Esophagus mucosa (tissue), 1 donor: ENCODE measurements at places on chromosomes 5 and 9. TPM values are rescaled to one million over a fixed set of nuclear protein-coding genes. Genes with fewer than 3 reads are reported as not detected.

DNA sequence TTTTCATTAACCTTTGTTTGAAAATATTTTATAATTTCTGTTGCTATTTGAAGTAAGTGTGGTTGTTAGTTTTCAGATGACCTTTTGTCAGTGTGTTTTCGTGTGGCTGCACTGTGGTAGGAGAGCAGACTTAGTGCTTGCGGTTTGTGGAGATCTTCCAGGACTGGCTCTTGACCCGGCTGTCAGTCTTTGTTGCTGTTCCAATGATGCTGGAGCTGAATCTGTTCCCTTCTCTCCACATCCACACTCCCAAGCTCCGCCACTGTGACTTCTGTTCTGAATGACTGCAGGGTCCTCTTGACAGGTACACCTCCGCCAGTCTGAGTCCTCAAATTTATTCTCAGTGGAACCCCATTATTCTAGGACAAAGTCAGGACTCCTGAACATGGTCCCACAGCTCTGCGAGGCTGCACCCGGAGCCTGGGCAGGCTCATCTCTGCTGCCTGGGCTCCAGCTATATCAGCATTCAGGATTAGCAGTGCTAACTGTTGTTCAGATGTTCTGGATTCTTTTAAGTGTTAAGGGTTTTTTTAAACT is 126.0 kb downstream of the WNK2 start:
- ATAC-seq = no peak

DNA sequence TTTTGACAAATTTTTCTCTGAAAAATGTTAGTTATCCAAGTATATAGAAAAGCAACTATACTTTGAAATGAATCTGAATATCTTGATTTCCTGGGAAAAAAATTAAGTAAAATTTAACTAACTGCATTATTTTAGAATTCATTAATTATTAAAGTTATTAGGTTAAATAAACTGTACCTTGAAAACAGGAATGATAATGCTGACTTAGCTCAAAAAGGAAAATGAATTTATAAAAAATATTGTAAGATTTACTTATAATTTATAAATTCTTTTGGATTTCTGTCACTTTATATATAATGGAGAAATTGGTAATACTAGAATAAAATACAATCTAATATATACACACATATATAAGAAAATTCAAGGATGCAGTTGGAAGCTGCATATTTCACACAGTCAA is 36.1 kb upstream of the ACOT12 start:
- ATAC-seq = no peak

DNA sequence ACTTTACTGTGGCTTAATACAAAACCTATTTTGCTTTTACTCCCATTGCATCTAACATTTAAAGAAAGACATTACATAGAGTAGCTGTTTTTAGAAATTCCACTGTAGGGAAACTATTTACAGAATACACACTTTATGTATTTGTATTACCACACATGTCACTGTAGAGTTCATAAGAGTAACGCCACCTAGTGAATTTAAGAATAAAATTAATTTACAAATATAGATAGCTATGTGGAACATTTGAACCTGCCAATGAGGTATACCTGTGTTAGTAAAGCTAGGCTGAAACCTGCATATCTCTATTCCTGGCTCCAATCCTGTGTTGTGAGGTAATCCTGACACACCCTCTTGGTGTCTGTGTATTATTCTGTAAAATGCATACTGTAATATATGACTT is 234.4 kb downstream of the MAST4 start:
- peak; percentile 48 for ATAC-seq

GRCh38 chr5:12566441-12566840 is 662.2 kb upstream of the CTNND2 start:
- ATAC-seq = no peak

DNA sequence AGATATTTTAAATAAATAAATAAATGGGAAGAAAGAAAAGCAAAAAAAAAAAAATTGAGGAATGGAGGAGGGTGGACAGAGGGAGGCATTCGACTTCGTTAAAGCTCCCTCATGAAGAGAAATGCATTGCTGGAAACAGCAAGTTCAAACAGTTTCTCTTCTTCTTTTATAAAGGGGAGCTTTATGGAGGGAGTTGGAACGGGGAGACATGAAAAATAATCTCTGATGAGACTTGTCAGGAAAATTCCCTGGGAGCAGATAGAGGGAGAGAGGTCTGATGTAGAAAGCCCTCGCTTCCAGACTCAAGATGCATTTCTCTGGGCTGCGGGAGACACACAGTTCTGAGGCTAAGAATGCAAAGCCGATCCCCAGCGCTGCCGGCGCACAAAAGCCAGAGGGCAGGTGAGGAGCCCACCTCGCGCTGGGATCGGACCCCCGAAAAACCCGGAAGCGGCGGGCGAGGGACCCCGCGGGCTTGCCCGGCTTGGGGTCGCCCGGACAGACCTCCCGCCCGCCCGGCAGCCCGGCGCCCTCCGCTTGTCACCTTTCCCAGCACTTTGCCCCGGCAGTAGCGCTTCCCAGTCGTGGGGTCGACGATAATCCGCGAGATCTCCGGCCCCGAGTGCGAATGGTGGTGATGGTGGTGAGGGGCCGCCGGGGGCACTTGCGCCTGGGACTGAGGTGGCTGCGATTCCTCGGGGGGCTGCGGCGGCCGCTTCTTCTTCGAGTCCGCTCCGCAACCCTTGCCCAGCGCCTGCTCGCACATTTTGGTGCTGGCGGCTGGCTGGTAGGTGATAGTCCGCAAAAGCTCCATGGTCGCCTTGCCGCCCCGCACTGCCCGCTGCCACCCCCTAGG is 512 bp downstream of the PLK2 start:
- peak; percentile 4 for ATAC-seq

DNA sequence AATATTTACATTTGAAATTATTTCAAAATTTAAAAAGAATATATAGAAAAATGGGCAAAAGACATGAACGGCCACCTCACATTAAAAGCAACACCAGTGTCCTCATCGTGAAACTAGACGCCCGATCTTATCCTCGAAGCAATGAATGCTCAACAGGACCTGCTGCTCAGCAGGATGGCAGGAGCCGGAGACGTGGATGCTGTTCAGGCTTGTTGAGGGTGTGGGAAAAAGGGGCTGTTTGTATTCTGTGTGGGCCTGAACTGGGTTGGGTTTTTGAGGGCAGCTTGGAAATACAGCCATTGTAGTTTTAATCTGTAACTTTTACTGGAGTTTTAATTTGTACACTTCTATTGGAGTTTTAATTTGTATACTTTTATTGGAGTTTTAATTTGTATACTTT is 20.3 kb downstream of the EXOC3 start:
- no peak for ATAC-seq

DNA sequence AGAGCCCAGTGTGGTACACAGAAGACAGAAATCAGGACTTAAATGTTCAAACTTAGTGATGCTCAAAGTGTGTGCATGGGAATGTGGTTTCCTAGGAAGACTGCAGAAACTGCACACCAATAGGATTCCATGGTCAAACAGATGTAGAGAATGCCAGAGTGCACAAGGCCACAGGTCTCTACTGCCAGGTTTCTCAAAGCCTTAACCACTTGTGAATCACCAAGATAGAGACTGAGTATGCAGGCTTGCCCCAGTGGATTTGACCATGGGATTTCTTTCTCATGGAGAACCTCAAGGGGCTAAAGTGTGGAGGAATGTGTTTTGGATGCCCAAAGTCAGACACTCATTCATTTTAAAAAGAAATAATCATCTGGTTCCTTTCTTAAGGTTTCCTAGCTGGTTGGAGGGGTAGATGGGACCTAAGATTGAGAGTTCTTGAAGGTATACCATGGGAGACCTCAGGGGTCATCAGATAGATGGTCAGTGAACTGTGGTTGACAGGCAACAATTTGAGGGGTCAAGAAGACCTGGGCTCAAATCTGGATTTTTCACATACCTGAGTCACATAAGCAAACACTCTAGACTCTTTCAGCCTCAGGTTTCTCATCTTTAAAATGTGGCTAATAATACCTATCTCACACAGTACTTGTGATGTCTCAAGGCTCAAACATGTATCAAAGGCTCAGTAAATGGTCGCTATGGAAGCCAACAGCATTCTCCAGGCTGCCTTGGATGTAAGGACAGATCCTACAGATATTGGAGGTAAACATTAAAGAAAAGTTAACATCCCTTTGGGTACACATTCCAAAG is 81.1 kb downstream of the BOD1 start:
- no peak for ATAC-seq

DNA sequence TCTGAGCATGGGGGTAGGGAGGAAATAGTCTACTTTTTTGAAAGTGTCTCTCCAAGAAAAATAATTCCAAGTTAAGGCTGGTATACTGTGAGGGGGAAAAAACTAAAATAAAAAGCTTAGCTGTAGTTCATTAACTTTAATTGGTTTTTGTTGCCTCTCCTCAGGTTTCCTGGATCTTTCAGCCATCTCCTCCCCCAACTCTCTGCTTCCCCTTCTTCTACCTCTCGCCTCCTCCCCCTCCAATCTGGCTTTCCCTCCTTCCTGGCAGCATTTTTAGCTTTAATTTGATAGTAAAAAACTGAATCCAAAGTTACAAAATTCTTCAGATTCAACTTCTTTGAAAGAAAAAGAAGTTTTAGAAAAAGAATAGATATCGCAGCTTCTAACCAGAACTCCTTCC is 462.6 kb downstream of the CETN3 start:
- ATAC-seq = no peak

DNA sequence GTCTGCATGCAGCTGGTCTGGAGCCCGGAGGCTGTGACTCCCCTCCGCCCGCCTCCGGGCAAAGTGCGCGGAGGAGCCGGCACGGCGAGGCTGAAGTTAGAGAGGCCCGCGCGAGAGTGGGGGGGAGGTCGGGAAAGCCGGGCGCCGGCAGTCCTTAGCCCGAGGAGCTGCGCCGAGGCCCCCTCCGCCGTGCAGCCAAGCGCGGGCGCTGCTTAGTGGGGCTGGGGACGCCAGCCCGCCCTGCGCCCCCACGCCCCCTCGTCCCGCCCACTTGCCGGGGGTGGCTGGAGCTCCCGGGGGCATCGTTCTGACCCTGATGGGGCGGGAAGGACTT is 403 bp downstream of the NINJ1 start:
- ATAC-seq = peak; percentile 12

Gene FGF10
- total RNA-seq = 0.20 TPM

Gene LPAR1
- 7.5 TPM for total RNA-seq

Gene SOHLH1
- total RNA-seq = not detected

Gene CTNND2
- not detected for total RNA-seq

Gene CARTPT
- not detected for total RNA-seq

Gene RPL37
- total RNA-seq = 1,416 TPM

Gene PPP3R2
- total RNA-seq = not detected
